Posterior cingulate gyrus (tissue), 11 donors: ENCODE measurements at places on chromosomes 1 and 21.

DNA sequence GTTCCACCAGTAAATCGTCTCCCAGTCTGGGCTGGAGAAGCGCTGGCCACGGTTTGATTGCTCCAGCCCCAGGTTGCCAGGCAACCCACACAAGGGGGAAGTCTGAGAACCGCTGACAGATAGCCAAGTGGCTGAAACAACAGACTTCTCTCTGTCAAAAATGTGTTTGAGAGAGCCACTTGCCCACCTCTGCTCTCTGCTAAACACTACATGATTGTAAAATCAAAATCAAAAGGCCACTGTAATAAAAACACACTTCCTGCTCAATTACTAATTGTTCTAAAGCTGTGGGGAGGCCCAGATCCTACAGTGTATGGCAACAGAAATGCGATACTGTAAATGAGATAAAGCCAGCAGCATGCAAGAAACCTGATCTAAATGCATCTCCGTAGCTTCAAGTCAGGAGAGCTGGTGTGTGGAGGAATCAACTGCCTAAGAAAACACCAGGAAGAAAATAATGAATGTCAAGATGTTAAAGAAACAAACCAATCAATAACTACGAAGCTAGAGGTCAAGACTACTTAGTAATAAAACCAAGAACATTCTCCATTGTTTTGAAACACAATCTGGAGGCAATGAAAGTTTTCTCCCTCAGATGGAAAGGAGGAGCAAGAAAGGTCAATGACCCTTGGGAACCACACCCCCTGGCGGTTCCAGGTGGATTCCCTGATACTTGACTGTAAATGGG, 121.2 kb downstream of the SLC45A1 start:
- DNase-seq: peak; percentile 56

DNA sequence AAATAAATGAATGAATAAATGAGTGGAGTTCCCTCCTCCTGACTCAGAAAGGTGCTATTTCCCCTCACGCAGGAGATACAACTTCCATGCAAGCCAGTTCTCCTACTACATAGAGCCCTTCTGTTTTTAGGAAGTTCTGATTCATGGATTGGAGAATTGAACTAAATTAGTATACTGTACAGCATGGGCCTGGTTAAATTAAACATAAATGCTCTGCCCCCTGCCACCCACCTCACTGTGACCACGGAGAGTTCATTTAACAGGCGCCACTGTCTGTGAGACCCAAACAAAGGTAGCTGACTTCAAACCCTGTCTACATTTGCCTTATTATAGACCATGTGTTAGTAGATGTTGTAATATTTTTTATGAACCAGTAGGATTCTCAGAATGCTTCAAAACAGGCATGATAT, 9.1 kb upstream of the IRF2BP2 start:
- DNase-seq: no peak

- no peak for DNase-seq
Measured at GRCh38 chr1:145992502-145992936, 3.9 kb downstream of the TXNIP start.

DNA sequence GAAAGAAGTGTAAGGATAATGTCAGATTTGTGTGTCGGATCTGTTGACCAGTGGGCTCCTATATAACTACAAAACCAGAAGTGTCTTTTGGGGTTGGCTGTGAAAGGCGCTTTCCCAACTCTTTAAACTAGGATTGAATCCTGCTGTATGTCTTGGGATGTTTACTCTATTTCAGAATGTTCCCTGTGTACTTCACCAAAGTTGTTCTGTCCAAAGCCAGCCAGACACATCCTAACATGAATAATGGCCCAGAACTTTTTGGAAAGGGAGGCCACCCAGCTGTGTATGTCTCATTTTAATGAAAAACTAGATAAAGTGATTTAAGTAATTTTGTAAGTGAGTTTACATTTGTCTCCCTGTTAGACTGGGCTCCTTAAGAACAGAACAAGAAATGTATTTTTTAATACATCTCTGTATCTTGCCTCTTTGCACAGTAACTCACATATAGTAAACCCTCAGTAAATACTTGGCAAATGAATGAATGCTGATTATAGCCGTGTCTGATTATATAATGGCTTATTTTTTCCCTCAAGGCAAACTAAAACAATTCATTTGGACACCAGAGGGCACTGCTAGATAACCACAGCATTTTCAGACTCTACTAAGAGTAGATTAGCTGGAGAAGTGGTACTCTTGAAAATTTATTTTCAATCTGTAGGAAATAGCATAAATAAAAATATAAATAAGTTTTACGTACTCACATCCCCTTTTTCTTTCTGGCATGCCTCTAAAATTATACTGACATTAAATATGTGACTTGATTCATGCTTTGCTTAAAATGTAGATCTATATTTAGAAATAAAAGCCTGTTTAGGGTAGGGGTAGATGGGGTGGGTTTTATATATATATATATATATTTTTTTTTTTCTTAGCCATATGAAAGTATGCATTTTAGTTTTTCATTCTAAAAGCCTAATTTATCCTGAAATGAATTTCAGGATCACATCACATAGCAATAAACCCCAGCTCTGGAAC, 23.8 kb downstream of the TSEN15 start:
- no peak for DNase-seq

- DNase-seq: no peak
Measured at GRCh38 chr1:150557065-150557600, 7.9 kb downstream of the ADAMTSL4 start.

- peak; percentile 74 for DNase-seq
Measured at GRCh38 chr1:24107462-24108138, 4.3 kb downstream of the MYOM3 start.
